ENCODE measurements at places on chromosomes 2 and 18.
A peak's percentile ranks its signal among the peaks of the same experiment; 100 is the strongest.

- DNase-seq = no peak
Observed at GRCh38 chr2:133726973-133727372, 158.7 kb upstream of the NCKAP5 start.

GRCh38 chr18:31079973-31080372, 22.2 kb downstream of the DSC2 start:
- DNase-seq = no peak

- DNase-seq = no peak
Observed at GRCh38 chr2:79960519-79960918, 344.0 kb downstream of the LRRTM1 start.

GRCh38 chr2:47033102-47033880, 117.7 kb upstream of the MCFD2 start:
- DNase-seq = no peak

DNA sequence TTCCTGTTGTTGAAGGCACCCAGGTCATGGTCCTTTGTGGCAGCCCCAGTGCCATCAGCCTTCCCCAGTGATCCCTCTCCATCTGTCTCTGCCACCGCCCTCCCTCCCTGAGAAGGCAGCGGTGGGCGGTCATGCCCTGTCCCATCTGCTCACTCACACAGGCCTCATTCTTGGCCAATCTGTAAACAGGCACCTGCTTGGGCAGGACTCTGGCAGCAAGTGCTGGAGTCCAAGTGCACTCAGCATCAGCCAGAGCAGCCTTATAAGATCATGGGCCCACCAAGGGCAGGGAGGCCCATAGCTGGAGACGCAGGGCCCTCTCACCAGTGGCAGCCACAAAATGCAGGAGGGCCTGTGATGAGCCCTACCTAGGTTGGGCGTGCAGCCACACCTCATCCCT, 140.9 kb downstream of the TWIST2 start:
- no peak for DNase-seq

GRCh38 chr18:66752733-66753132, 148.8 kb upstream of the CDH19 start:
- DNase-seq = no peak

- DNase-seq = no peak
Observed at GRCh38 chr2:117199511-117199910, 615.0 kb upstream of the DDX18 start.

DNA sequence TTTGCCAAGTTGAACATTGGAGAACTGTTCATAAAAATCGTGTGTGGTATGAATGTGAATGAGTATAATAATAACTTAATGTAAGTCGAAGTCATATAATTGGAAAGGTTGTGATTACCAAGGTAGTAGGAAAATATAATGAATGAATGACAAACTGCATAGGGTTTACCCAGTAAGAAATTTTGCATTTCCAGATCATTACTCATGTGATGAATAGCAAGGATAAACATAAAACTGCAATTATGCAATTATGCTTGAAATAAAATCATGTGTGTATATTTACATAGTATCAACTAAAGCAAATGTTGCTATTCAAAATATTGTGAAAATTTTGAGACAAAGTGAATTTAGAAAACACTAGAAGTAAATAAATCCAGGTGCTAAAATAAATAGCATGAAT, 1108.7 kb upstream of the TMEFF2 start:
- DNase-seq = no peak

DNA sequence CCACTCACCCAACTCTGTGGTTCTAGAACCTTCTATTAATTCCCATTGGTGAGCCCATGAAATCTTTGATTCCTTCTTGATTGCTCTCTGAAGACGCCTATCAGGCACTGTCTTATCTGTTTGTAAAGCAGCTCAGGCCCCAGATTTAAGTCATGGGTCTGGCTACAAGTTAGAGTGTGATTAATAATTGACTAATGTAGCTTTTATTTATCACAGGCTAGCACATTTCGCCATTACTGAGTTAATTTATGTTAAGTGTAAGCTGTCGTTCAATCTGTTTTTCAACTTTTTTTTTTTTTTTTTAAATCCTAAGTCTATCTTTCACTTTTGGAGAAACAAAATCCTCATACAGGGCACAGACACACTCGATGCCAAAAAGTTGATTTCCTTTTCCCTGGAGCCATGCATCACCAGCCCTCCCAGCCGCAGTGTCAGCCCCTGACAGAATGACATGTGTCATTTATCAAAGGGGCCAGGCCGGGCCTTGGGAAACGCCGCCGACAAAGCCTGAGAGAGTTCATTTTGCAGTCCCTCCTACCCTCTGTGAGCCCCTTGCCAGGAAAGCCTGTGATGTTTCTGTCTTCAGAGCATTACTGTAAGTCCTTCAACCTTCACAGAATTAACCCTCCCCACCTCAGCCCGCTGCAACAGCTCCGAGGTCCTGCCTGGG, 15.8 kb downstream of the TSHZ1 start:
- DNase-seq = no peak

- DNase-seq = no peak
Observed at GRCh38 chr18:36195427-36196122, 8.3 kb downstream of the MOCOS start.

DNA sequence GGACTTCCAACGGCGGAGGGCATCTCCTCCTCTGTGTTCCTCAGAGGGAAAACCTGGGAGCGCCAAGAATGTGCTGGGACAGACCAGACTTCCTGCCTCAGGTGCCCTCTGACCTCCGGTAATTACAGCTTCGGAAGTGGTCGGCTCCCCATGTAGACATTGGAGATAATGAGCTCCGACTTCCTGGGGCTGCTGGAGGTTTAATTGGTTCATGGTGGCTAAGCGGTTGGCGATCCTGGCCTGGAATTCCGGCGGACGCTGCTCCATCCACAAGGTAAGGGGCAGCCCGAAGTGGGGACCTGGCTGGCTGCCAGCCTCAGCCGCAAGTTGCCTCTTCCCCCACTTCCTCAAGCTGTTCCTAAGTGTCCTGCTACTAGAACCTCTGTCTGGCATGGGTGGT, 83.2 kb upstream of the EPC2 start:
- DNase-seq = no peak

GRCh38 chr2:142866426-142866825, 11.0 kb upstream of the KYNU start:
- DNase-seq = no peak

DNA sequence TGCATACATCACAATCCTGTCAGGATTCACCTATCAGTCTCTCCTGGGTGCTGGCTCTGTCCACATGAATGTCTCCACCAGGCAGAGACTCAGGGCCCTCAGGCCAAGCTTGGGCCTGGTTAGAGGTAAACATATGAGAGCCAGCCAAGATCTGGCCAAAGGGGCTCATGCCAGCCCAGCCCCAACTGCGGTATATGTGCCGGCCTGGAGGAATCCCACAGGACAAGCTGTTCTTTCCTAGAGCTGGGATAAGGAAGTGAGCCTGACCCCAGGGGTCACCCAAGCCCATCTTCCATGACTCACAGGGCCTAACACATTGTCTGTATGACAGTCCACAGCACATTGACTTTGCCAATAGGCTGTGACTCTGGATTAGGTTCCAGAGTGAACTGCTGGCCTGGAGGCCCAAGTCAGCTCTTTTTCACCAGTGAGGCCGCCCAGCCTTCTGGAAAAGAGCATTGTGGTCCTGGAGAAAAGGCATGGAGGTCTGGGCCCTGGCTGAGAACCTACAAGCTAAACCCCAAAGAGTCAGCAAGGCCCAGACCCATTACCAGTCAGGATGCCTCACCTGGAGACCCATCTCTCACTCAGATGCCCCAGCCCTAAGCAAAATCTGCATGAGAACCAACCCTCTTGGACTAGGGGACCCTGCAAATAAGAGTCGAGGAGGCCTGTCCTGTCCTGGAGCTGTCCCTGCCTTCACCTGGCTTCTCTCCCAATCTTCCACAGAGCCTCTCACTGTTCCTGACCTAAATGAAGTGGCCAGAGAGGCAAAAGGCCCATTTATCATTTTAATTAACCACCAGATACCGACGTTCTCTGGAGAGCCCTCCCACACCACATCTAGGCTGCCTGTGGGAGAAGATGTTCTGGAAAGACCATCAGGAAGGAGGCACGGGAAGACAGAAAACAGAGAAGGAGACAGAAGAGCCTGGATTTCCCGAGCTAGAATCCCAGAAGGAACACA, 120.9 kb upstream of the PKDCC start:
- DNase-seq = no peak

DNA sequence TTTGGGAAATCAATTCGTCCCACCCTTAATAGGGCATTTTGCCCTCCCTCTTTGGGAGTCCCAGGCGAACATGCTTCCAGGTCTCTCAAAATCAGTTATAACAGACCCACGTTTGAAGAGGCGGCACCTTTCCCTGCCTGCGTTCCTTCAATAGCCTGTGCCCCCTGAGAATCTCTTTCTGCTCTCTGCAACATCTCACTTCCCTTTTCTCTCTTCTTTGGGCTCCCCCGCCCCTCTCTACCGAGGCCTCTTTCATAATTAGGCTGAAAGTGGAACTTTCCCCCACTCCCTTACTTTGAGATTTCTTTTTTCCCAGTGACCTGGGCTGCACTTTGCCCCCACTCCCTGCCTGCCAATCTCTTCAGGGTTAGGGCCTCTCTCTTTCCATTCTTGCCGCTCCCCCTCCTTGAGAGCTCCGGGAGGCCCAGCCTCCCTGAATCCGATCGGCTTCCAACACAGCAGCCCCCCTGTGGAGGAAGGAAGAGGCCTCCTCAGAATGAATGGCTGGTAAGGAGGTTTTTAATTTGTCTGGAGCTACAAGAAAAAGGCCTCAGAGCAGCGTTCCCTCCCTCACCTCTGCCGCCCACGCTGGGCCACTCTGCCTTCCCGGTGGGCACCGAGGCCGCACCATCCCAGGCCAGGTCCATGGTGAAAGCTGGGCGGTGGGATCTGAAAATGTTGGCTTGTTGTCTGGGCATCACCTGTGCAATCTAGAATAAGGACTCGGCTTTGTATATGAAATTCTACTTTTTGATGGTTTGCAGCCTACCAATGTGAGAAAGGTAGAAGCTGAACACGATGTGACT, 162.6 kb upstream of the SIX3 start:
- peak; percentile 67 for DNase-seq

GRCh38 chr2:118936936-118937335, 5.1 kb upstream of the MARCO start:
- DNase-seq = no peak

Data from AML-193 (cell line).